ENCODE measurements at places on chromosomes 2 and 18. TPM values are rescaled to one million over a fixed set of nuclear protein-coding genes. Genes with fewer than 3 reads are reported as not detected.

WDSUB1 gene
- 8.6 TPM for total RNA-seq

CPS1 gene
- total RNA-seq = not detected

- H3K27me3 ChIP-seq = no peaks in the 10 kb centered on the region
- no peak for DNase-seq
- H3K36me3 ChIP-seq = no peaks in the 10 kb centered on the region
- H3K27ac ChIP-seq = no peak overlapping the region
- no peak overlapping the region for H3K4me3 ChIP-seq
- no peaks in the 10 kb centered on the region for H3K4me1 ChIP-seq
Measured at GRCh38 chr18:37634516-37634915, 68.9 kb upstream of the CELF4 start.

DNA sequence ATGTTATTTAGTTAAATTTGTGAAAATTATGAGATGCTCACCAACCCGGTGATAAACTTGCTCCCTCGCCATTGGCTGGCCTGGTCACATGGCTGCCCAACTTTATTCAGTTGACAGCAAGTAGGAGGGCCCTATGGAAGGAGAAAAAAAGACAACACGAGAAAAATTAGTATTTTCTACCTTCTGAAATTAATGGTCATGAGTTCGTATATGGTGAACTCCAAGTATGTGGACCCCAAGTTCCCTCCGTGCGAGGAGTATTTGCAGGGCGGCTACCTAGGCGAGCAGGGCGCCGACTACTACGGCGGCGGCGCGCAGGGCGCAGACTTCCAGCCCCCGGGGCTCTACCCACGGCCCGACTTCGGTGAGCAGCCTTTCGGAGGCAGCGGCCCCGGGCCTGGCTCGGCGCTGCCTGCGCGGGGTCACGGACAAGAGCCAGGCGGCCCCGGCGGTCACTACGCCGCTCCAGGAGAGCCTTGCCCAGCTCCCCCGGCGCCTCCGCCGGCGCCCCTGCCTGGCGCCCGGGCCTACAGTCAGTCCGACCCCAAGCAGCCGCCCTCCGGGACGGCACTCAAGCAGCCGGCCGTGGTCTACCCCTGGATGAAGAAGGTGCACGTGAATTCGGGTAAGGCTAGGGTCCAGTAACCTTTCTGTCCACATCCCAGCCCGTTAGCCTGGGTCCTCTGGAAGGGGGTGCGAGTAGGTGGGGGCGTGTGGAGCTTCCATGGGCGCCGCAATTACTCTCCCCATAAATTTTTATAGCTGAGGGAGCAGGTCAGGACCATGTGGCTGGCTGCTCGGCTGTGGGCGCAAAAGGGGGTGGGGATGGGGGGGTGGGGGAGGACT is at the start of gene HOXD4:
Gene HOXD4, plus strand, starts transcription at position 109 of the 846 bp plus-strand sequence. Its CDS starts 84 bp downstream, at position 193.
- peak within 1 kb of the TSS; percentile 19 for H3K27ac ChIP-seq
- H3K4me1 ChIP-seq = no peaks in the 10 kb centered on the region
- no peaks in the 10 kb centered on the region for H3K36me3 ChIP-seq
- peak within 1 kb of the TSS; percentile 2 for H3K4me3 ChIP-seq

Measured in transverse colon (tissue), 4 donors.